ENCODE measurements at places on chromosomes 2 and 18. TPM values are rescaled to one million over a fixed set of nuclear protein-coding genes. Genes with fewer than 3 reads are reported as not detected.

Gene IL36A
- not detected for total RNA-seq

Gene HTR2B
- 0.73 TPM for total RNA-seq

Gene SLC23A3
- 1.4 TPM for total RNA-seq

Gene RIT2
- not detected for total RNA-seq

Gene FRZB
- 72.9 TPM for total RNA-seq

Gene FBXO15
- total RNA-seq, result 0.93 TPM

Gene ANKRD30B
- not detected for total RNA-seq

Gene MALL
- total RNA-seq, result 30.8 TPM

Gene INHA
- total RNA-seq, result 3.3 TPM

Gene ATG4B
- total RNA-seq, result 61.3 TPM

Gene GPR35
- total RNA-seq, result 14.7 TPM

Gene ALK
- 0.27 TPM for total RNA-seq

Gene GDF7
- 0.37 TPM for total RNA-seq

Gene ABCG5
- total RNA-seq, result 3.8 TPM

Gene CFAP65
- 0.12 TPM for total RNA-seq

Gene LCT
- total RNA-seq, result 3.2 TPM

Gene TMEM17
- total RNA-seq, result 4.3 TPM

Gene SKA1
- 5.5 TPM for total RNA-seq

Gene ACADL
- total RNA-seq, result 2.1 TPM

Gene CXCR4
- total RNA-seq, result 6.4 TPM

Gene PDE11A
- 2.2 TPM for total RNA-seq

Gene FEV
- not detected for total RNA-seq

Gene IL36B
- not detected for total RNA-seq

Gene TEX44
- not detected for total RNA-seq

Gene ALLC
- total RNA-seq, result not detected

Gene MORN2
- 24.6 TPM for total RNA-seq

Gene IL37
- not detected for total RNA-seq

Gene UNC80
- 0.03 TPM for total RNA-seq

Gene LYPD6B
- total RNA-seq, result 13.3 TPM

Gene MAP3K2
- total RNA-seq, result 52.5 TPM

Gene LHCGR
- total RNA-seq, result not detected

Gene CCT7
- total RNA-seq, result 197 TPM

Gene C2orf80
- total RNA-seq, result not detected

Gene FNDC4
- 15.6 TPM for total RNA-seq

Gene UGT1A3
- total RNA-seq, result not detected

Gene SMAD7
- 71.1 TPM for total RNA-seq

Gene DUSP19
- 3.3 TPM for total RNA-seq

Gene CFAP221
- 8.1 TPM for total RNA-seq

Gene HOXD13
- total RNA-seq, result 33.9 TPM

Gene C2orf72
- 112 TPM for total RNA-seq

Gene FSHR
- total RNA-seq, result 0.20 TPM

Gene CCDC74B
- total RNA-seq, result 3.8 TPM

Gene NIF3L1
- total RNA-seq, result 23.7 TPM

Gene TWIST2
- 19.7 TPM for total RNA-seq

All from hepatocyte (in vitro differentiated cells).